Stimulated activated CD8-positive, alpha-beta memory T cell treated with anti-CD3 and anti-CD28 coated beads, Interleukin-7, amount 100 ng/mL, for 48 hours (primary cell): ENCODE measurements at places on chromosomes 6 and 20.

- DNase-seq: no peak
These were observed 31.8 kb downstream of the GLP1R start for GRCh38 chr6:39080246-39080875.

DNA sequence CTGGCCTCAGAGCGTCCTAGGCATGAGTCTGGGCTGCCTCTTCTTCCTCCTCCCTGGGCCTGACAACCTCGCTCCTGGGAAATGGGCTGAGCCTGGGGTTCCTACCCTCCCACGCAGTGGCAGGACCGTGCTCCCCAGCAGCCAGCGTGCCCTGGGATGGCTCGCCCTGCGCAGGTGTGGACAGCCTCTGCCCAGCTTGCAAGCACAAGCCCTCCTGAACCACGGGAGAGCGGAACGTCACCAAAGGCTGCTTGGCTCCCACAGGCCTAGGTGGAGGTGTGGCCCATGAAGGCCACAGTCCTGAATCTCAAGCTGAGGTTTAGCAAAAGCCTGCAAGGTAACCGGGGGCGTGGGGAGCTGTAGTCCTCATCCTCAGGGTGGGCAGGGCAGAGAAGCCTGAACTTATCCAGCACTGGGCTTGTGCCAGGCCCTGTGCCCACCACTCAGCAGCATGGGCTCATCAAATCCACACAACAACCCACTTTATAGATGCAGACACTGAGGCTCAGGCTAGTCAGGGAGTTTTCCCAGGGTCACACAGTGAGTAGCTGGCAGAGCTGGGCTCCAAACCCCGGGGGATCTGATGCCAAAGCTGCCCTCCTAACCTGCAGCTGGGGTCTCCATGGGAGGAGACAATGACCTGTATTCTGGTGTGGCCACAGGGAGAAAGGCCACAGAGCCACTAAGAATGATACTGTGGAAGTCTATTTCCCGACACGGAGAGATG lies 25.3 kb downstream of the RBM38 start:
- DNase-seq: no peak

GRCh38 chr6:166763606-166764472 lies 136.8 kb upstream of the RPS6KA2 start:
- no peak for DNase-seq

DNA sequence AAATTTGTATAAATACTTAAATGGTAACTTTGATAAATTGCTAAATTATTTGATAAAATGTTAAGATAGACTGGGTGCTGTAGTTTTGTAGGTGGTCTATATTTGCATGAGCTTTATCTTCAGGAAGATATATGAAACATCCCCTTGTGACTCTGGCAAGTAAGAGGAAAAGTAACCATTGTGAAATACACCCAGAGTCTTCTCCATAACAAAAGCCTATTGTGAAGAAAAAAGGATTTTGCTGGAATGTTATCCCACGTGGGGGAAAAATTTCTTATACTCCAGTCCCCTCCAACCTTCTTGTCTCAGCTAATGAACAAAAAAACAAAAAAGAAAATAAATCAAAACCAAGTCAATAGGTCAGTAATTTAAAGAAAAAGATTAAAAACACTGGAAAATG lies 600.7 kb downstream of the HDGFL1 start:
- DNase-seq: no peak

GRCh38 chr6:37134396-37135191 lies 35.4 kb upstream of the PIM1 start:
- DNase-seq: no peak

DNA sequence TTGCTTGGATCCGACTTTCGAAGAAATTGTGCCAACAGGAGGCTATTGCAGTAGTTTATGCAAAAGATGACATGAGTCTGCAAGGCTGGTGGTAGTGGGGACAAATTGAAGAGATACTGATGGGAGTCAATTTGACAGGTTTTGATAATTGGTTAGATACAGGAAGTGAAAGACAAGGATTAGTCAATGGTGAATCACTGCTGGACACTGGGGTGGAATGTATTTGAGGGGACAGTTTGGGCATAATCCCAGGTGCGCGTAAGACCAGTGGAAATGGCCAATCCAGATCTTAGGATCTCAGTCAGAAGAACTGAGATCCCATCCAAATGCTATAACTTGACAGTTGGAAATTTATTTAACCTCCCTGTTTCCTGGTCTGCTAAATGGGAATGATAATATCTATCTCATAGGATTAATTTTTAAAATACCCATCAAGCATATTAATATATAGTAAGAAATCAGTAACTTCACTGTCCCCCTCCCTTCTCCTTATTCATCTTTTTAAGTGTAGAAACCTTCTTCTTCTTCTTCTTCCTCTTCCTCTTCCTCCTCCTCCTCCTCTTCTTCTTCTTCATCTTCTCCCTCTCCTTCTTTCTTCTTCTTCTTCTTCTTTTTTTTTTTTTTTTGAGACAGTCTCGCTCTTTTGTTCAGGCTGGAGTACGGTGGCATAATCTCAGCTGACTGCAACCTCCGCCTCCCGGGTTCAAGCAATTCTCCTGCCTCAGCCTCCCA lies 30.9 kb upstream of the ERVFRD-1 start:
- no peak for DNase-seq

DNA sequence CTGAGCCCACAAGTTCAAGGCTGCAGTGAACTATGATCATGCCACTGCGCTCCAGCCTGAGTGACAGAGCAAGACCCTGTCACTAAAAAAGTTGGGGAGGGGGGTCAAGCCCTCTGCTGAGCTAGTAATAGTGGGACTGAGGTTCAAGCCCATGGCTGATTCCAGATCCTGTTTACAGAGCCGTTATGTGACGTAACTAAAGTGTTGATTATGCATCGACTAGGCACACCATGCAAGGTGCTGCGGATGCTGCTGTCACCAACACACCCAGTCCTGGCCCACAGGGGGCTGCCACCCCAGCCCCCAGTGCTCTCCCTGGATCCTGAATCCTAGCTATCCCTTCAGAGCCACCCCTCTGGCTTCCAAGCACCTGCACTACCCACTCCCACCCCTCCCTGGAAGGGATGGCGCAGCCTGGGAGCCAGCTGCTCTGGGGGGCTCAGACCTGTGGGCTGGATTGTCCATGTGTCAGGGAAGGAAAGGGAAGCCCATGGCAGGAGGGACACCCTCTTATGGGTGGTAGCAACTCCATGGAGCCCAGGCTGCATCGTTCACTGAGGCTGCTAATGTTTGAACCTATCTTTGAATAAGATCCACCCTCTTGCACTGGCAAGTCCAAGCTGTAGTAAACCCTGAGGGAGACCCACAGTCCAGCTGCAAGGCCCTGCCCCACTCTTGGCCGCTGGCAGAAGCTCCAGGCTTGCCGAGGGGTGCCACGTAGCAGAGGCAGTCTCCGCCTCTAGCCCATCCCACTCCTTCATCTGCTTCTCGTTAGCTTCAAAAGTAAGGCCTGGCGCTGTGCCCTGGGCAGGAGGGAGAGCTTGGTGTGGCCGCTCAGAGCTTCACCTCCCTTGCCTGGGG lies 95.0 kb downstream of the SNX5 start:
- DNase-seq: no peak

DNA sequence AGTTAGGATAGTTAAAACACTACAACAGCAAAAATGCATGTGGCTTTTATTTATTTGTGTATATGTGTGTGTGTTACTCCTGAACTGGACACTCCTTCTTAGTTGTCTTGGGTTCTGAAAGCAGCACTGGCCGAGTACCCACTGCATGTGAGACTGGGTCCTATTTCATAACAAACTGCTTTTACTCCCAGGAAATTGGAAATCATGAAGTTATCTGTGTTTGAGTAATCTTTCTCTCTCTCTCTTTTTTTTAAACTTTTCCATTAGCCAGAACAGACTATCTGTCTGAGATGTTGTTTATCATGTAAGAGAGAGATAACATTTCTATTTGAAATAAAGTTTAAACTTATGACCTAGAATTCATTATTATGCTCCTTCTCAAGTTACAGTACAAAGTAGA lies 110.4 kb downstream of the LIN28B start:
- no peak for DNase-seq

- no peak for DNase-seq
These were observed 1242.1 kb downstream of the HACE1 start for GRCh38 chr6:103617642-103618041.

GRCh38 chr20:24305371-24305770 lies 164.1 kb upstream of the SYNDIG1 start:
- no peak for DNase-seq

- no peak for DNase-seq
These were observed 11.6 kb upstream of the EZR start for GRCh38 chr6:158830736-158831135.

- DNase-seq: no peak
These were observed 17.0 kb upstream of the SLA2 start for GRCh38 chr20:36663031-36663430.

DNA sequence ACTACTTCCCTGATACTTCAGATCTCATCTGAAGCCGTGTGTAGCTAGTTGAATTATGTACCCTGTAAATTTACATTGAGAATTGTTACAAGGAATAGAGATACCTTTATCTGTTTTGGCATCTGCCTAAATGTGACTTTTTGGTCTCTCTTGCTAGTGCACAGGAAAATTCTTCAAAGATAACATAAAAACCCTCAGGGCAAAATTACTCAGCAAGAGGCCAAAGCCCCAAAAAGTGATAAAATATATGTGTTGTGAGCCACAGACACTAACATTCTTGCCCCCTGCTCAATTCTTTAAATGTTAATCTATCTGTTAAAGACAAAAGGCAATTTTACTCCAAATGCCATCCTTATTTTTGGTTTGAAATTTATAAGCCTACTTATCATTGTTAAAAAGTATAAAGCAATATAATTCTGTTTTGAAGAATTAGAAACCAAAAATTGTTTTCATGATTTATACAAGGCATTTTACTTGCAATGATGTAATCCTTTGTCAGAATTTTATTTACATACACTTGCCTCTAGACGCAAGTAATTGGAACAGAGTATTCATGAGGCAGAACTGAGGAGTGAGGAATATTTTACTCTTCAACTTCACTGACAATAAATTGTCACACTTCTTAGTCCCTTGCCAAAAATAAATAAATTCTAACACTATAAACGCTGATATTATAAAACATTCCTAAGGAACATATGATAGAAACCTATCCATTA lies 186.2 kb downstream of the EPM2A start:
- DNase-seq: no peak

DNA sequence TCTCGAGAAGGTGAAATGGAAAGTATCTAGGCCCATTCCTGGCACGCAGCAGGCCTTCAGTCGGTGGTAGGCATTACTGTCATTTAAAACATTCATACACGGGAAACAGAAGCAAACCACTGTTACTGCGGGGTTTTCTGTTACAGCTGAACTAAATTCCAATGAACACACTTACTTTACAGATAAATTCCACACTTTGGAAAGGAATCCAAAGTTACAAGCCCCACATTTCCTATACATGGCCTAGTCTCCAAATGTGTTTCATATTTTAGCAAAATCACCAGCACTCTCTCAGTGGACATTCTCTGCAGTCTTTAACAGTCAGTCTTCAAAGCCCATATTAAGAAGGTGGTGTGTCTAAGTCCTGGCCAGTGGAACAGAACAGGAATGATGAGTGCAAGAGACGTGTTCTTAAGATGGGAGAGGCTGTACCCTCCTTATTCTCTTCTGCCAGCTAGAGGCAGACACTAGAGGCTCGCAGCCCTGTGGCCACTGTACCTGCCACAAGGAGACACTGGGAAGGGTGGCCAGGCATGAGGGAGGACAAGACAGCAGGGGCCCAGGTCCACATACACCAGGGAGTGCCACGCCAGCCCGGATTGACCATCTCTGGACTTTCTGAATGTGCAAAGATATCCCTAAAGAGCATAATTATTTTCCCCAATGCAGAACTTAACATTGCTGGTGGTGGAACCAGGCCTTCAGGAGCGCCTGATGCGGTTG lies 76.4 kb downstream of the CDC5L start:
- no peak for DNase-seq

- DNase-seq: no peak
These were observed 66.8 kb upstream of the MBOAT1 start for GRCh38 chr6:20279051-20279450.

DNA sequence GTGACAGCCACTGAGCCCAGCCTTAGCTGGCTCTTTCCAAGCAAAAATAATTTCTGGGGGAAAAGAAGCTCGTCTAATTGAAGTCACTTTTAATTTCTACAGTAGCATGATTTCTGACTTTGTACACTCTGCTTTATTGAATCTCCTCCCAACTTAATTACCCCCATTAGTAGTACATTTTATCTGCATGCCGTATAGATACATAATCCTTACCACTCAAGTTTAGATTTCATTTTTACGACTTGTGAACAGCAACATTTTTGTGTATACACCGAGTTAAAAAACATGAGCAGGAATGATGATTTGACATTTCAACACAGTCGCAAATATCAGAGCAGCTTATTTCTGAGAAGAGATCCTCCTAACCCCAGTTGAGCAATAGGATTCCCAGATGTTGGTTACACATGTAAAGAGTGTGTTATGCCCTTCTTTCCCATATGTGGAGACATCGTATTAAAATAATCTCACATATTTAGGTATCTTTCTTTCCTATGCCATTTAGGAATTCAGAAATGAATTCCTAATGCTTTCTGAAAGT lies 127.3 kb upstream of the MTHFD1L start:
- no peak for DNase-seq

- DNase-seq: no peak
These were observed 36.2 kb downstream of the RSPO4 start for GRCh38 chr20:965956-966355.

GRCh38 chr20:6680854-6681253 lies 86.6 kb upstream of the BMP2 start:
- DNase-seq: no peak

DNA sequence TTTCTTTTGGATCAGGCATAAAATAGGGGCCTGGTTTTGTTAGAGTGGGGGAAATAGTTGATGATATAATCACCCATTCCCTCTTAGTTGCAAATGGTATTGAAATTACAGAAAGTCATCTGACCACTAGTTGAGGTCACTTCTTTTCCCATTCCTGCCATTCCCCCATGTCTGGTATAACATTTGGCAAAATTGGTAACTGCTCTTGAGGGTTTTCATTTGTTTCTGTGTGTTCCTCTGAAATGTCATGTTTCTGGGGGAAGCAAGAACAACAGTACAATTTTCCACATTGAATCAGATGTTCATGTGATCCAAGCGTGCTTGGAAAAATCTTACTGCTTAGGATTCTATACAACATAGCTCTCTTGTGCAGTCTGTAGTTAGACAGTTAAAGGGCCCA lies 7.3 kb downstream of the AIG1 start:
- no peak for DNase-seq

DNA sequence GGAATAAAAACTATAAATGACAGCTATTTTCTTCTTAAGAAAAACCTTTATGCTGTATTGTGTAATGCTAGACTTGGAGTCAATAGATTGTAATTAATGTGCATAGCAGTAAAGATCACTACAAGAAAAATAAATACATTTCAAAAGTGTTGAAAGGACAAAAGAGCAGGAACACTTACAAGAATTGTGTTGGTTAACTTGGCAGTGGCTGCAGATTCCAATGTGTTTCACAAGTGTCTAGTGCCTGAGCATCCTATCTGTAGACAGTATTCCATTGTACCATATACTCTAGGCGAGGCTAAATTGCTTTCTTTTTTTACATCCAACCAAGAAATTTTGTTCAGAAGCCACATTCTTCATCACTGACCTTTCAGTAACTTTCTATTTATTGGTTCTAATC lies 924.1 kb downstream of the EPHA7 start:
- DNase-seq: no peak
